ENCODE measurements at places on chromosomes 6 and 20.

DNA sequence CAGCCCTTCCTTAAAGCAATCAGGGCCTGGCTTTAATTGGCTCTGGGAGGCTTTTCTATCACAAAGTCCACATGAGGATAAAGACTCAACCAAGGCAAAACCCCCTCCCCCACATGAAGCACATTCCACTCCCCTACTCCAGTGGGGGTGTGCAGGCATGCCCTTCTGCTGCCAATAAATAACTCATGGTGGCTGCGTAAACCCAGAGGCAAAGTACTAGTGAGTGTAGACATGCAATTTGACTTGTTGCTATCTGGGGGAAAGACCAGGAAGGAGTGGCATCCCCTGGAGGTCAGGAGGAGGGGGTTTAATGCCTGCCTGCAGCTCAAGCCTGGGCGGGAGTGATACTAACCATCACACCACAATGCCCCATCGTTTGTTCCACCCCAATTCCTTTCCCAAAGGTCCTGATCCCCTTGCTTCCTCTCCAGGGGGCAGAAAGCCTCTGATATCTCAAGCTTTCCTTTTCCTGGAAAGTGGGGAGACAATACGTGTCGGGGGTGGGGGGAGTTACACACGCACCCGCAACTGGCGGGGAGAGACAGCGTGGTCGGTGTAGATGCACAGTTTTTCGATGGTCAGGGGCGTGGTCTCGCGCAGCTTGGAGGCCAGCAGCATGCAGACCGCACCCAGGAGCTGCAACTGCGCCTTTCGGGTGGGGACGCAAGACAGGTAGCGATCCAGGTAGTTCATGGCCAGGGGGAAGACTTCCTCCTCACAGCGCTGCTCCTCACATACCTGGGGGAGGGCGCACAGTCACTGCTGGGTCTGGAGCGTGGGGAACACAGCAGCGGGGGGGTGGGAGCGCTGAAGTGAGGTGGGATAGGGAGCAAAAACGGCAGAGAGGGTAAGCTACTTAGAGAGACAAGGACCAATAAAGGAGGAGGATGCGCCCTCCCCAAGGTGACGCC is 1.5 kb downstream of the CCND3 start:
- no peak for DNase-seq

- DNase-seq, result no peak
These were observed 8.2 kb upstream of the KCNB1 start for GRCh38 chr20:49490689-49491088.

GRCh38 chr20:58241766-58242465 is 13.5 kb upstream of the ANKRD60 start:
- DNase-seq, result no peak

- no peak for DNase-seq
These were observed 104.6 kb downstream of the TFAP2A start for GRCh38 chr6:10310330-10310653.

DNA sequence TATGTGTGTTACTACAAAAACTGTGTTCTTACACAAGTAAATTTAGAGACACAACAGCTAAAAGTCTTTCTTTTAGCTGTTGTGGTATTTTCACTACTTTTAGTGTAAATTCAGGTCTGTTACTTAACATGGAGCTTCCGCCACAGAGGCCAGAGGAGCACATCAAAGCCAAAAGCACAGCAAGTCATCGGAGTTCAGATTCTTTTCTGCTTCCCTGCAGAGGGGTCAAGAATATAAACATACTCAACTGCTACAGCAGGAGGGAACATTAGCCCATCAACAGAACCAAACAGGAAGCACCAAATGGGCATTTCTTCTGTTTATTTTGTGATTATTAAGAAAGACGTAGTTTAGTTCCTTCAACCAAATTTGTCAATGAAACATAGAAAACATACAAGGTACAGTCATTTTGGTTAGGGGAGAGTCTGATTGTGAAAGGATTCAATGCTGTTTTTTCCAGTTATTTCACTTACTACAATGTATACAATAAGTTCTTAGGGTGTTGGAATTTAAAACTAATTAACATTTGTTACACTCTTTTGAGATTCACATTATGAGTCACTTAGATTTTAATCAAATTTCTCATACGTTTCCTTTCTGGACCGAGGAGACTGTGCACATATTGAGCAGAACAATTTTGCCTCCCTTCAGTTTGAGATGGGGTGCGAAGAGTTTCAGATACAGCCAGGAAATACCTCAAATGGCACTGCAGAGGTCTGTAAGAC is 42.8 kb upstream of the DSE start:
- DNase-seq, result no peak

- no peak for DNase-seq
These were observed 755.9 kb downstream of the KIF16B start for GRCh38 chr20:15817351-15817750.

DNA sequence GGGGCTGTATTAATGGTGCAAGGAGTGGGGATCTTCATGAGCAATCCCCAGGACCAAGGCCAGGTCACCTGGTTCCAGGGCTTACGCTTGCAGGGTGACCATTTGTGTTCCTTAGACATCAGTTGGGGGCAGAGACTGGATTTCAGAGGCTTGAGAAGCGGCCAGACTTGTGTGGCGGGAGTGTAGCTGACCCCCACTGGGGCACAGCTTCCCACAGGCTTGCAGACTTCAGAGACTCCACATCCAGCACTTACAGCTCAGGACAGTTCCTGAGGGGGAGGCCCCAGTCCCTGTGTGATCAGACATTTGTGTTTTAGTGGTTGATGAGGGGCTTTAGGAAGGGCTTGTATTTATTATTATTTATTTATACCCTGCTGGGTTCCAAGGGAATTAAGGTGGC is 15.3 kb downstream of the TJAP1 start:
- DNase-seq, result no peak

DNA sequence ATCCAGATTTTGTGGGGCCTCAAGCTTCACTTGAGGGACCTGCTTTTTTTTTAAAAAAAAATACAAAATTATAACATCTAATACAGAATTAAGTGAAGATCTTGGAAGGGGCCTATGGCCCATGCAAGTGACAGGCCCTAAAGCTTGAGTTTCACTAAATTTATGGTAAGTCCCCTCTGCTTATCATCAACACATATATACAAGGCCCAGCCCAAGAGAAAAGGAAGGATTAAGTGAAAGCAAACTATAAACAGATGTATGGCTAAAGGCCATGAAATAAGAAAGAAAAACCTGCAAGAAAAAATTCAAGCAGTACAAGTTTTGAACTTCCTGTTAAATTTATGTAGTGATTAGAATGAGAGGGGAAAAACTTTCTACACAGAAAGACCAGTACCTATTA is 86.8 kb downstream of the CDC40 start:
- DNase-seq, result no peak

DNA sequence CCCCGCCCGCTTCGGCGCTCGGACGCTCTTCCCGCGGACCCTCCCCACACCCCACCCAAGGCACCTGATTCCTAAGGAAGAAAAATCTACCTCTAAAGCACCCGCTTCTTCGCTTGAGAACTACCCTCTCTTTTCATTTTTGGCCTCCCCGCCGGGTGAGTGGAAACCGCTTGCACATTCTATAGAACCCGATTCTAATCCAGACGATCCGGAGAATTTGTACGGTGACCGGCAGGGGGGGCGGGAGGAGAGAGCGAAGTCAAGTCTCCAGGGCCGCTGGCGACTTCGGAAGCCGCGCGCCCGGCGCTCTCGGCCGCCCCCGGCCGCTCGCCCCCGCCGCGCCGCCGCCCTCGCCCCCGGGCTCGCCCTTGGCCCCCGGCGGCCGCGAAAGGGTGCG is at the start of gene RBM24:
RBM24 (plus strand) TSS at position 262 of the 397 bp plus-strand sequence. CDS start 221 bp downstream, outside the sequence.
- DNase-seq, result peak; percentile 71

- peak; percentile 18 for DNase-seq
These were observed 435.6 kb upstream of the RUNX2 start for GRCh38 chr6:44892579-44892978.

GRCh38 chr6:105488516-105489215 is 85.8 kb upstream of the PREP start:
- no peak for DNase-seq

- DNase-seq, result no peak
These were observed 499.8 kb upstream of the PTCHD4 start for GRCh38 chr6:48610846-48611245.

- no peak for DNase-seq
These were observed 203.9 kb upstream of the CST7 start for GRCh38 chr20:24745206-24745605.

DNA sequence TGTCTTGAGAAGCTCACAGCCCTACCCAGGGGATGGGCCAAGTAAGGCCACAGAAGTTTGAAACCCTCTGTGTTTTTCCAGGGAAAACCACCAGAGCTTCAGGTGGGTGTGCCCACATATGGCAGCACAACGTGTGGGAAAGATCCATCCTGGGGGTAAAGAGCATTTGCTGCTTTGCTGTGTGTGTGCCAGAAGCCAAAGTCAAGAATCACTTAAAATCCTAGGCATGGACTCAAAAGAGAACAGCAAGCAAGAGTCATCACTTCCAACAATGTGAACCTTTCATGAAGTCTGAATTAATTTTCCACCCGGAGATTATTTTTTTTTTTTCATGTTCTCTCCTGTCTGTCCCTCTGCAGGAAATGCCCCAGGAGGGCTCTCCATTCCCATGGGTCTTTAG is 308.2 kb upstream of the SGK1 start:
- no peak for DNase-seq

DNA sequence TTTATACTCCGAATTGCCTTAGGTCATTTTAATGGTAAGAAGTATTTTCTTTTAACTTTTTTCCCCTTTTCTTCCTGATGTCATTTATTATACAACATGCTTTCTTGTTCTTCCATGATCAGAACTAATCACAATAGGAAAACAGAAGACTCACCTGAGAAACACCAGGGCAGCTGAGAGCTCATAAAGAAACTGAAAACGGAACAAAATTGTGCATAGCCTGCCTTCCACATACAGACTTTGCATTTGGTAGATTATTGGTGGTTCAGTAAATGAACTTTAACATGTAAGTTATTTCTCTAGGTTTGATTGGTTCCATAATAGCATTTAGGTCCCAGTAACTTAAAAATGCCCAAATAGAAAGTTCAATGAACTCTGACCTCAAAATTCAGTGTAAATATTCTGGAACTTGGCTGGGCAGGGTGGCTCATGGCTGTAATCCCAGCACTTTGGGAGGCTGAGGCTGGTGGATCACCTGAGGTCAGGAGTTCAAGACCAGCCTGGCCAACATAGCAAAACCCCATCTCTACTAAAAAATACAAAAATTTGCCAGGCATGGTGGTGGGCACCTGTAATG is 161.1 kb upstream of the DTNBP1 start:
- no peak for DNase-seq

- DNase-seq, result peak; percentile 36
These were observed 1.3 kb downstream of the SRF start for GRCh38 chr6:43172104-43173007.

DNA sequence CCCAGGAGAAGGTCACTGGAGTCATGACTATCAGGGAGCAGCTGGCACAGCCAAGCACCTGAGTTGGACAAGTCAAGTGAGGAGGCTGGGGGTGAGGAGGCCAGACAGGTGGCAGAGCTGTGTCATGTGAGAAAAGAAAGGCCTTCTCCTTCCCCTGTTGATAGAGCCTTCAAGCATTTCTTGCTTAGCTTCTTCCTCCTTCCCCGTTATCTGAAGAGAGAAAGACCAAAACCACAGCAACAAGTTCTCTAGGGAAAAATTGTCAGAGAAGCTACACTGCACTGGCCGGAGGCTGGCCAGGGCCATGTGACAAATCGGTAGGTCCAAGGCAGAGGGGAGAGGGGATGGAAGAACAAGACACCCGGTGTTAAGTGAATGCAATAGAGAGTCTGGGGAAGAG is 202.1 kb upstream of the PRDM1 start:
- DNase-seq, result no peak

DNA sequence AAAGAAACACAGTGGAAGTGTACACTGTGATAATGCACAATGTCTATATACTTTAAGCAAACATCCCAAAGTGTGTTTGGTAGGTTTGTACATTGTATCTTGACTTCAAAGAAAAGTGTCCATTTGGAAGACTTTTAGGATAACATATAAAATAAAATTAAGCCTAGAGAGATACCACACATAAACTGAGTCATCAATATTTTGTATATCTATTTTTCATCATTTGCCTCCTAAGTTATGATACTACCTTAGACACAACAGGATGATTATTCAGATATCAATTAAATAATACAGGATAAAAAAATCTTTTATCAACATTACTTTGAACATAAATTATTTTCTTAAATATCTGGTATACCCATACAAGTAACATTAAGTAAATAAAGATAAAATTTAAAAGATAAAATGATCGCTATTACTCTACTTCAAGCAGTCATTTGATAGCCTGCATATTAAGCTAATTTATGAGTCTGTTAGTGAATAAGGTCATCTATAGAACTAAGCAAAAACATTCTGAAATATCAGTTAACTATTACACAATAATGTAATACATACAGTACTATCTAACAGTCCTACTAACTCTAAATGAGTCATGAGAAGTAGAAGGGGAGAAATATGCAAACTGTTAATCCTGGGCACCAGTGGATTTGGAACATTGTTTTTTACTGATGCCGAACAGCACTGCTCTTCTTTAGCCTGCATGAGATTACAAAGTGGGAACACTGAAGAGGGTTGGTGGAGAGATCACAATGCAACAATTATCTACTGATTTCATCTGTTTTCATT is 158.4 kb upstream of the SIM1 start:
- no peak for DNase-seq

GRCh38 chr20:20668639-20669038 is 43.8 kb downstream of the RALGAPA2 start:
- no peak for DNase-seq

- no peak for DNase-seq
These were observed 199.7 kb downstream of the TBXT start for GRCh38 chr6:165967810-165968407.

DNA sequence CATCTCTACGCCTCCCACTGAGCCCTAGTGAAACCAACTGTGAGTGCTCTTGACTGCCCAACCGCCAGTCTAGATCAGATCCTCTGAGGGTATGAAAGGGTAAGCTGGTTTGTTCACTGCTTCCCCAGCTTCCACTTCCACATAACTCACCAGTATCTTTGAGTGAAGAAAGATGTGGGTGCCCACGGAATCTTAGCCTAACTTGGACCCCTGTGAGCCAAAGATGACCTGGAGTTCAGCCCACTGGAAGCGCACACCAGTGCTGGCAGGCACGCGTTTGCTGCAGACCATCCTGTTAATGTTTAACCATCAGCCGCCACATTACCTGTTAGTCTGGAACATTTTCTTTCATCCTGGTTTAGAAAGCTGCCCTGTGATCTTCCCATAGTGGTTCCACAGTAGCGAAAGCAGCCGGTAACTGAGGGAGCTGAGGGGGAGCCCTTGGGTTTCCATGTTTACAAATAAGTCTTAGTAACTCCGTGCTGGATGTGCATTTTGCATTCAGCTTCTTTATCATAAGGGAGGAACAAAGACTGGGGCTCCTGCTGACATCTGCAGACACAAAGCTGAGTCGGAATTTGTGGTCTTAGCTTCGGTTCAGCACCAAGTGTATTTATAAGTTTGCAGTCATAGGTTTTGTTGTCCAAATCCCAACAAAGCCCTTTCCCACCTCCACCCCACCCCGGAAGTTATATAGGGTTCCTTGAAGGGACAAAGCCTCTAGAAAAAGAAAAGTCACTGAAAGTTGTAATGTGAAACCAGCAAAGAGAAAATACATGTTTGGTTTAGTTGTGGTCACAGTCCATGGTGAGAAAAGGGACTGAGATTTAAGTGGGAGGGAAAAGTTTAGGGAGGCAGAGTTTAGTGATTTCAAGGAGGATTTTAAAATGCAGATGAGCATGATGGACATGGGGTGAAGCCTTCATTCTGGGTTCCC is 71.0 kb downstream of the SSR1 start:
- DNase-seq, result no peak
